Psoas muscle (tissue), 8 donors: ENCODE measurements at places on chromosomes 1 and 21. TPM values are rescaled to one million over a fixed set of nuclear protein-coding genes. Genes with fewer than 3 reads are reported as not detected.
A peak's percentile ranks its signal among the peaks of the same experiment; 100 is the strongest.

- no peak for DNase-seq
- no peaks in the 10 kb centered on the region for H3K27me3 ChIP-seq
- H3K27ac ChIP-seq: peak overlapping the region; percentile 99
- H3K36me3 ChIP-seq: peaks cover 47% of the 10 kb centered on the region
Observed at GRCh38 chr1:45340816-45341466, 701 bp upstream of the MUTYH start.

DNA sequence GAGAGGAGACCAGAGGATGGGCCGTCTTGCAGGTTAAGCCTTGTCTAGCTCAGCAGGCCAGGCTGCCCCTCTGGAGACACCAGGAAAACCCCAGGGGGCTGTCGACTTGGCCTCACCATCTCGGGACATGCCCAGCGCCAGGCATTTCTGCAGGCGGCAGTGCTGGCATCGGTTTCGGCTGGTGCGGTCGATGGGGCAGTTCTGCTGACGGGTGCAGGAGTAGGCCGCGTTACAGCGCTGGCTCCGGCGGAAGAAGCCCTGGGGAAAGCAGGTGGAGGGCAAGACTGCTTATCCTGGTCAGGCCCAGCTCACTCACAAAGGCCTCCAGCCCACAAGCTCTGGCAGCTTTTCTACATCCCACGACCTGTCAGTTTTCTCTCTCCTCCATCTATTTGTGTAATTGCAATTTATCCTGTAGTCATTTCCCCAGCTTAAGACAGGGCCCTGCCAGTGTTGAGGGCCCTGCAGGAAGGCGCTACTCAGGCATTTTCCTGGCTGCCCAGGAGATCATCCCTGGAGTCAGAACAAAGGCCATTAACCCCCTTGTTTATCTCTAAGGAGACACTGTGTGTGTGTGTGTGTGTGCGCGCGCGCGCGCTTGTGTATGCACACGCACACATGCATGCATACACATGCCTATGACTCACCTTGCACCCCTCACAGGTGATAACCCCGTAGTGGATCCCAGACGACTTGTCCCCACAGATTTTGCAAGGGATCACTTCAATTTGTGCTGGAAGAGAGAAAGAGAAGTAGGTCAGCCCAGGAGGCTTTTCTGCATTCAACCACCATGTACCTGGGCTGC lies 11.5 kb upstream of the LINGO4 start:
- H3K4me1 ChIP-seq: peaks cover 13% of the 10 kb centered on the region
- peaks cover 51% of the 10 kb centered on the region for H3K36me3 ChIP-seq
- H3K27ac ChIP-seq: no peak overlapping the region
- H3K4me3 ChIP-seq: no peak overlapping the region
- no peak for DNase-seq
- H3K27me3 ChIP-seq: no peaks in the 10 kb centered on the region

The GPR52 gene
- total RNA-seq: not detected

DNA sequence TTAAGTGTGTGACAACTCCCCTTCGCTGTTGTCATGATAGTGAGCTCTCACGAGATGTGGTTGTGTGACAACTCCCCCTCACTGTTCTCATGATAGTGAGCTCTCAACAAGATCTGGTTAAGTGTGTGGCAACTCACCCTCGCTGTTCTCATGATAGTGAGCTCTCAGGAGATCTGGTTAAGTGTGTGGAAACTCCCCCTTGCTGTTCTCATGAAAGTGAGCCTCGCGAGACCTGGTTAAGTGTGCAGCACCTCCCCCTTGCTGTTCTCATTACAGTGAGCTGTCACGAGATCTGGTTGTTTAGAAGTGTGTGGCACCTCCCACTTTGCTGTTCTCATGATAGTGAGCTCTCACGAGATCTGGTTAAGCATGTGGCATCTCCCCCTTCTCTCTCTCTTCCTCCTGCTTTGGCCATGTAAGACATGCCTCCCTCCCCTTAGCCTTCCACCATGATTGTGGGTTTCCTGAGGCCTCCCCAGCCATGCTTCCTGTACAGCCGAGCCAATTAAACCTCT lies 25.1 kb upstream of the LSS start:
- H3K4me3 ChIP-seq: no peak overlapping the region
- H3K4me1 ChIP-seq: peaks cover 11% of the 10 kb centered on the region
- peaks cover 100% of the 10 kb centered on the region for H3K36me3 ChIP-seq
- DNase-seq: no peak
- H3K27me3 ChIP-seq: no peaks in the 10 kb centered on the region
- peak overlapping the region; percentile 9 for H3K27ac ChIP-seq

The TRAPPC3 gene
- 44.4 TPM for total RNA-seq

DNA sequence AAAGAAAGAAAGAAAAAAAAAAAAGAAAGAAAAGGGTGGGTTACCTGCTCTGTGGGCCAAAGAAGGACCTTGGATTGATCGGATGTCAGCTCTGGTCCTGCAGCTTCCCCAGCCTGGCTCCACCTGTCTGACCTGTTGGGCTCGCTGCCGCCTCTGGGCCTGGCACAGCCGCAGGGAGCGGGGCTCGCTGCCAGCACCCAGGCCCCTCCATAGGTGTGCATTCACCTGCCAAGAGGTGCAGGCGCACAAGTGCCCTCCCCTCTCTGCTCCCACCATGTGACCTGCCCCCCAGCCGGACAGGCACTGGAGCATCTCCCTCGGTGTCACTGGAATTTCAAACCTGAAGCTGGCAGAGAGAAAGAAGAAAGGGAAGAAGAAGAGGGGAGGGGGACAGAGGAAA lies 33.1 kb upstream of the GPR157 start:
- no peak for DNase-seq
- peaks cover 15% of the 10 kb centered on the region for H3K4me1 ChIP-seq
- no peaks in the 10 kb centered on the region for H3K27me3 ChIP-seq
- no peak overlapping the region for H3K4me3 ChIP-seq
- no peak overlapping the region for H3K27ac ChIP-seq
- H3K36me3 ChIP-seq: no peaks in the 10 kb centered on the region

- H3K27ac ChIP-seq: no peak overlapping the region
- H3K36me3 ChIP-seq: no peaks in the 10 kb centered on the region
- no peak overlapping the region for H3K4me3 ChIP-seq
Observed at GRCh38 chr1:231319080-231319479, 18.6 kb downstream of the EXOC8 start.

DNA sequence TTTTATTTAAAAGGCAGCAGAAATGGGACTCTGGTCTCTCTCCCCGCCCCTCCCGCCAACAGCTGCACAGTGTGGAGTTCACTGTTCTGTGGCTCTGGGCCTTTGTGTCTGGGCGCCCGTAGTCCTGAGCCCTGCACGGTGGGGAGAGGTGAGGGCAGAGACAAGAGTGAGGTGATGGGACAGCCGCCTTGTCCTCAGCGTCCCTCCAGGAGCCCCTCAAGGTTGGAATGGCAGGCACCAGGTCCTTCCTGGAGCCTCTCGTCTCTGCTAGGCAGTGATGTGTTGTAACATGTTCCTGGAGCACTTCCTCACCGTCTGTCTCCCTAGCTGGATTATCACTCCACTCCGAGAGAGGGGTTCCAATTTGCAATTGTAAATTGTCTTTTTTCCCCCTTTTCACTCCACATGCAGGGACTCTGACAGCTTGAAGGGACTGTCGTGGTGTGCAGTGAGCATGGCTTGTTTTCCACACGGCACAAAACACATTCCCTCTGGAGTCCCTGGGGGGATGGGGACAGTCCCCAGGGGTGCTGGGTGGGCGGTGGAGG lies 44.6 kb upstream of the C1orf174 start:
- no peaks in the 10 kb centered on the region for H3K36me3 ChIP-seq
- no peak overlapping the region for H3K27ac ChIP-seq
- no peak overlapping the region for H3K4me3 ChIP-seq
- DNase-seq: no peak

GRCh38 chr1:59242370-59242769 lies 54.5 kb upstream of the FGGY start:
- no peak for DNase-seq
- H3K27me3 ChIP-seq: no peaks in the 10 kb centered on the region
- H3K27ac ChIP-seq: no peak overlapping the region
- no peaks in the 10 kb centered on the region for H3K36me3 ChIP-seq
- no peak overlapping the region for H3K4me3 ChIP-seq
- peaks cover 13% of the 10 kb centered on the region for H3K4me1 ChIP-seq

DNA sequence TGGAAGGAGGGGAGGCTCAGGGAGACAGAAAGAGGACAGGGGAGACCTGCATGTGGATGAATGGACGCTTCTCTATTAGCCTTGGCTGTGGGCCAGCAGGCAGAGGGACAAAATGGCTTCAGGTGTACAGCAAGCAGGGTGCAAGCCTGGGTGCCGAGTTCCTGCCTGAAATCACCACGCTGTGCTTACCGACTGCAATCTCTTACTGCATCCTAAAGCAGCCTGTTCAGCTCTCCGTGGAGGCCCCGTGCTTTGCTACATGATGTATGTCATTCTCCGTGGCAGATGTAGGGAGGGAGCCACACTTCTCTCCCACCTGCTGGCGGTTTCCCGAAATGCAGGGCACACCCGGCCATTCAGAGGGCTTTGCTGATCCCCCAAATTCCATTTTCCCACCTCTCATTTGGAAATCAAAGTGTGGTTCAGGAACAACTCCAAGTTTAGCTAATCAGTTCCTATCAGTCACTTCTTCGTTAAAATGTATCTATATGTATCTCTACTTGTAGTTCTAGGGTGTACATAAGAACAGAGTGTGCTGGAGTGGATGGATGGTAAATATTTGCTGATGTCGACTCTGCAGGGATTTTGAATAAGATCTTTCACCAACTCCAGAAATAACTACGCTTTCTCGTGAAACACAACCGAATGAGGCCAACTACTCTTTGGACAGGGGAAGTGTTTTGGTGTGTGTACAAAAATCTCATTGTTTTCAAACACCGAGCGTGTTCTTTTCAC lies 122.3 kb upstream of the BACE2 start:
- no peaks in the 10 kb centered on the region for H3K27me3 ChIP-seq
- H3K4me1 ChIP-seq: no peaks in the 10 kb centered on the region
- H3K36me3 ChIP-seq: no peaks in the 10 kb centered on the region
- H3K4me3 ChIP-seq: no peak overlapping the region
- DNase-seq: no peak
- no peak overlapping the region for H3K27ac ChIP-seq

DNA sequence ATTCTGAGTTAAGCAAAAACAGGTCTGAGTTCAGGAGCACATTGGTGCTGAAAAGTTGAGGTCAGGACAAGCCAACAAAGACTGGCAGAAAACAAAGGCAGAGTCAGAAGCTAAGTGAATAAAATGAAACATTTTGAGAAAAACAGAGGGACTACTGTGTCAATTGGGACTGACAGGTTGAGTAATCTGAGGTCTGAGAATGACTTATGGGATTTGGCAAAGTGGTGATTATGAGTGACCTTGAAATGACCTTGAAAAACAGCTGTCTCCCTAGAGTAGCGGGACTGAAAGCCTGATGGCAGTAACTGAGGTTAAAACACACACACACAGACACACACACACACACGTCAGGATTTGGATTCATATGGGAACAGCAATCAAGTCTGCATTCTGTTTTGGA lies 8.8 kb upstream of the COG2 start:
- H3K27me3 ChIP-seq: no peaks in the 10 kb centered on the region
- DNase-seq: no peak
- H3K4me1 ChIP-seq: no peaks in the 10 kb centered on the region
- H3K36me3 ChIP-seq: no peaks in the 10 kb centered on the region

The PKLR gene
- total RNA-seq: not detected

The LRRC7 gene
- 0.96 TPM for total RNA-seq

- no peaks in the 10 kb centered on the region for H3K36me3 ChIP-seq
- no peak for DNase-seq
- H3K4me3 ChIP-seq: no peak overlapping the region
- H3K27me3 ChIP-seq: no peaks in the 10 kb centered on the region
Observed at GRCh38 chr1:230327892-230328284, 98.2 kb downstream of the PGBD5 start.

GRCh38 chr21:34037009-34037795 lies 36.2 kb upstream of the MRPS6 start:
- DNase-seq: no peak
- H3K4me1 ChIP-seq: no peaks in the 10 kb centered on the region
- H3K27me3 ChIP-seq: no peaks in the 10 kb centered on the region
- H3K27ac ChIP-seq: no peak overlapping the region
- H3K4me3 ChIP-seq: no peak overlapping the region
- H3K36me3 ChIP-seq: no peaks in the 10 kb centered on the region

The CD1B gene
- total RNA-seq: not detected

- no peaks in the 10 kb centered on the region for H3K36me3 ChIP-seq
- DNase-seq: no peak
- H3K4me3 ChIP-seq: no peak overlapping the region
- no peak overlapping the region for H3K27ac ChIP-seq
- no peaks in the 10 kb centered on the region for H3K27me3 ChIP-seq
Observed at GRCh38 chr1:14957375-14958098, 196.0 kb upstream of the TMEM51 start.

DNA sequence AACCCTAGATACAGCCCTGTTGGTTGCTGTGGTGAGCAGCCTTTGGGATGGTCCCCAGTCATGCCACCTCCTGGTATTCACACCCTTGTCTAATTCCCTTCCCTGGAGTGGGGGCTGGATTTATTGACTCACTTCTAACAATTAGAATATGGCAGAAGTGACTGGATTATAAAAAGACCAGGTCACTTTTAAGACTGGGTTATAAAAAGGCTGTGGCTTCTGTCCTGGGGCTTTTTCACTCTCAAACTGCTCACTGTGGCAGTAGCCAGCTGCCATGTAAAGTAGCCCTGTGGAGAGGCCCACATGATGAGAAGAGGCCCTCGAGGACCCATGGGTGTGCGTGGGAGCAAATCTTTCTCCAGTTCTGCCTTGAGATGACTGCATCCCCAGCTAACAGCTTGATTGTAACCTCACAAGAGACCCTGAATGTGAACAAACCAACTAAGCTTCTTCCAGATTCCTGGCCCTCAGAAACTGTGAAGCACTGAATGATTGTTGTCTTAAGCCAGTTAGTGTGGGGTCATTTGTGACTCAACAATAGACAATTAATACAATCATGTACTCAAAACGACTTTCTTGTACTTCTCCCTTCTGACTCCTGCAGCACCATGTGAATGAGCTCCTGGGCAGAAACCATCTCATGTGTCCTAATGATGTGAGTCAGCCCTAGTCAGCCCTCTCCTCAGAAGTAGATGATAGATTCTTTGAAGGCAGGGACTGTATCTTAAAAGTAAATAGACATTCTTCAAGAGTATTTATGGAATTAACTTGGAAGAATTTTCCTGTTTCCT lies 234.9 kb downstream of the TNR start:
- no peaks in the 10 kb centered on the region for H3K27me3 ChIP-seq
- no peak for DNase-seq
- no peaks in the 10 kb centered on the region for H3K36me3 ChIP-seq
- H3K4me3 ChIP-seq: no peak overlapping the region

The CA6 gene
- total RNA-seq: not detected

DNA sequence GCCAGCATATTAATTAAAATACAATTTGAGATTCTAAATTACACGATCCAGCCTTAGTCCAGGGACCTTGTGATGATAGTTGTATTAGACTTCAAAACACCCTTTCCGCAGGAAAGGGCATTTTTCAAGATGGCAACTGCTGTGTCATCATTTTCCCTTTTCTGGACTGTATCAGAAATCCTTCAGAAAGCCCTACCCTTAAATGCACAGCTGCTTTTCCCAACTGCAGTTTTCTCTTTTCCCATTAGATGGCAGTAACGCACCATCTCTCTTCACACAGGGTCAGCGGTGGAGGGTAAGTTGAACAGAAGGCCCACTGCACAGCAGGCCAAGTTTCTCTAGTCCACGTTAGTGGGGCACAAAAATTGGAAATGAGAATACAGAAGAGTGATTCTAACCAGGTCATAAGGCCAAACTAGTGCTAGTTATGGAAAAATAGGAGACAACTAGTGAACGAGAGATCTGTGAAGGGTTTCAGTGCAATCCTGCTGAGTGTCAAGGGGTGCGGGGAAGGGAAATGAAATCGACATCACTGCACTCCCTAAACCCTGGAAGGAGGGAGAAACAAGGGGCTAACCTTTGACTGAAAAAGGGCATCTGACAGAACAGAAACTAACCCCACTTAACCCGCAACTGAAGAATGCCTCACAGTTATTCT lies 22.1 kb upstream of the TDRD10 start:
- H3K27me3 ChIP-seq: no peaks in the 10 kb centered on the region
- no peaks in the 10 kb centered on the region for H3K36me3 ChIP-seq
- no peak for DNase-seq
- peaks cover 5% of the 10 kb centered on the region for H3K4me1 ChIP-seq
- H3K27ac ChIP-seq: no peak overlapping the region

The DNAJC28 gene
- 3.5 TPM for total RNA-seq

The THEM5 gene
- not detected for total RNA-seq
